Posterior vena cava (tissue), 2 donors: ENCODE measurements at places on chromosomes 1 and 21. TPM values are rescaled to one million over a fixed set of nuclear protein-coding genes. Genes with fewer than 3 reads are reported as not detected.

DNA sequence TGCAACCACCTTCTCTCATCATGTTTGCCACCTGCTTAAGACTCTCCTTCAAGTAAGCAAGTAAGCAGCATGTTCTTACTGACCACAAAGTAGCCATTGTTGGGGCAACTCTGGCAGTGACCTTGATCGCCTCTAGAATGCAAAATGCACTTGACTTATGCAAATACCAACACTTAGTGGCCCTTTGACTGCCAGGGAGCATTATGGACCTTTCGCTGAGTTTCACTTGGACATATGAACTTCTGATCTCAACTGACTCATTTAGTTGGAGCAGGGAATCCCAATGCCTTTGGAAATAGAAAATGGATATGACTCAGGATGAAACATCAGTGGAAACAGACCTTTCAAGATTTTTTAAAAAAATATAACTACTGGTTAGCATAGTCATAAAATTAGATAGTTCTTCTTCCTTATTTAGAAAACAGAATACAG lies 6.1 kb upstream of the PLA2G5 start:
- no peak for DNase-seq

DNA sequence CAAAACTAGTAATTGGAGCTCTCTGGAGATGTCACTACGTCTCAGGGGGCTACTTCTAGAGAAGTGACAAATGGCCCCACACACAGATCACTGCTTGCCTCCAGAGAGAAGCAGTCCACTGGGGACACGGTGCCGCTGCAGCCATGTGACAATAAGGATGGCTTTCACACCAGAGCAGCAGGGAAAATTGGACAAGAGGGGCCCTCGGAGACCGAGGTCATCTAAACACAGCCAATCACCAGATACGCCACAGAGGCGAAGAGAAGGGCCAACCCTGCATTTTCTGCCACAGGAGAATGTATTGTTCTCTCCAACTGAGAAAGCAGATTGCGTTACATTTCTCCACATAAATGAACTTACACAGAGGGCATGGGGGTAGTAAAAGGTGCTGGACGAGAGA lies 51.2 kb upstream of the TIAM1 start:
- DNase-seq, result no peak

DNA sequence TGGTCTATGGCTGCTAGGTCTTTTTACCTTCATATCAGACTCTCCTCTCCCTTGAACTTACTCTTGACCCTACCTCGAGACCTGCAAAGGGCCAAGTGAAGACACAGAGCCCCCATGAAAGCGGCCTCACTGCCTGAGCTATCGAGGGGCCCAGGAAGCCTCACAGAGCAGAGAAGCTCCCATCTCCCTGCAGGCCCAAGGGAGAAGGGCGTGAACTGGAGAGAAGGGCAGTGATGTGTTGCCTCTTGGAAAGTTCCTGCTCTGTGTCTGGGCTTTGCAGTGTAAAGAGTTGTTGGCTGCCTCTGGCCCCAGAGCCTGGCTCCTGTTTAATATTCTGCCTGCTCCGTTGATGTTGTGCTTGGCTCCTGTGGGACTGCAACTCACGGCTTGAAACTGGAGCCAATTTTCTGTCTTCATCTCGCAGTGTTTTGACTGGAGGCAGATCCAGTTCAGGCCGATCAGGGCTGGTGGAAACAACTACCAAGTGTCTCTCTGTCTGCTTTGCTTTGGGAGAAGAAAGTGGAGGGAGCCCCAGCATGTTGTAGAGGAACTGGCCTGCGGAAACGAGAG lies 4.3 kb downstream of the SERTAD4 start:
- peak; percentile 84 for DNase-seq

- no peak for DNase-seq
Measured at GRCh38 chr1:24591781-24592180, 35.9 kb downstream of the NCMAP start.

DNA sequence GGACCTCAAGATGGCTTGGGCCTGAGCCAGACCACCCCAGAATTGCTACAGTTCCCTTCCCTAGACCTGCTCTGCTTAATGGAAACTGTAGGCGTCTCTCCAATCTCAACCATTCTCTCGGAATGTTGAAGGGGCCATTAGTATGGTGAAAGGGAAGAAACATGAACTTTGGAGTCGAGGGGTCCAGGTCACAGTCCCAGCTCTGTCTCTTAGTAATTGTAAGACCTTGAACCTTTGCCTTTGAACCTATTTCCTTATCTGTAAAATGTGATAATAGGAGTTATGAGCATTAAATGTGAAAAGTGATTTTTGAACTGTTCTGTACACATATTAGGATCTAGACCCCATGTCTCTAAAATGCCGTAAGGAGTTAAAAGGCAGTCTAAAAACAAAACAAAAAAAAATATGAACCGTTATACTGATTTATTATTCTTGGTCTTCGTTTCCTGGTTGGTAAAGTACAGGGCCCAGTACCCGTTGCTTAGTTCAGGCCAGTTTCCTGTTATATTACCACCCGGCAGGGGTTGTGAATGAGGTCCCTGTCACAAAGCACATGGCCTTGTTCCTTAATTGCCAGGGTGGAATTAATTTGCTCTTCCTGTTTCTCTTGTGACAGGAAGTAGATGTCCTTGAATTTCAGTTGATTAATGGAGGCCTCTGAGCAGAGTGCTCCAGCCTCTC lies 42.3 kb downstream of the TCEANC2 start:
- no peak for DNase-seq

GRCh38 chr1:75690547-75690946 lies 34.0 kb upstream of the ACADM start:
- no peak for DNase-seq

DNA sequence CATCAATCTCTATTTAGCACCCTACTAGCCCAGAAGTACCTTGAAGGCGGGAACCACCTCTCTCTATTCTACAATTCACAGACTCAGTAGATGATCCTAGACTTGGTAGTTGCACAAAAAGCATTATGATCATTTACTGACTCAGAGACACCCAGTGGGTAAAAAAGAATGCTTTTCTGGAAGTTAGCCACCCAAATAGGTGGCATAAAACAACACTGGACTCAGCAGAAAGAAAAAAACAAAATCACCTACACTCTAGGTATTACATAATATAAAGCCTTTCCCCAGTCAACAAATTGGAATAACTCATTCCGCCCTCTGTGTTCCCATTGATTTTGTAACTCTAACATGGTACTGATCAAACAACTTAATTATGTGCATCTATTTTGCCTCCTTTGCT lies 126.3 kb downstream of the PTPN14 start:
- DNase-seq, result no peak

- DNase-seq, result no peak
Measured at GRCh38 chr1:210259561-210259960, 27.0 kb downstream of the SERTAD4 start.

DNA sequence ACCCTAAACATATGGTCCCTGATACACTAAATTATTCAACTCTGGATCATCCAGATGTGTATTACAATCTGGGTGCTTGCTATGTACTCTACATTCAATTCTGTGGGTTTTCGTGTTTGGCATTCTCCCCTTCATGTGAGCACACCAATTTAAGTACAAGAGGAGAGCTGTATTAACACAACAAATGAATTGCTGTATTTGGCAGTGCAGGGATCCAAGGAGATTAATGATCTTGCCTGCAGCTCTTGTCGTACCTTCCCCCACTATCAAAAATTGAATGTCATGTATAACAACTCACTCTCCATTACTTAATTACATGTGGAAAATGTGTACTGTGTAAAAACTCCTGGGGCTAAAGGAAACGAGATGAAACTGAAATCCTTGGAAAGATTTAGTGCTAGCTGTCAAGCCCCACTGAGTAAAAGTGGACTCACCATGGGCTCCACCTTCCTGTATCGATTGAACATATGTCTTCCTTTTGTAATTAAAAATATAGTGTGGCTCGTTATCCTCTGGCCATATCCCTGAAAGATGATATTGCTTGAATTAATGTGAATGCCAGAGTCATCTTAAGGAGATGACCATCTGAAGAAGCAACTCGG lies 172.2 kb upstream of the L1TD1 start:
- DNase-seq, result no peak

PAPPA2 gene
- 0.38 TPM for total RNA-seq

DNA sequence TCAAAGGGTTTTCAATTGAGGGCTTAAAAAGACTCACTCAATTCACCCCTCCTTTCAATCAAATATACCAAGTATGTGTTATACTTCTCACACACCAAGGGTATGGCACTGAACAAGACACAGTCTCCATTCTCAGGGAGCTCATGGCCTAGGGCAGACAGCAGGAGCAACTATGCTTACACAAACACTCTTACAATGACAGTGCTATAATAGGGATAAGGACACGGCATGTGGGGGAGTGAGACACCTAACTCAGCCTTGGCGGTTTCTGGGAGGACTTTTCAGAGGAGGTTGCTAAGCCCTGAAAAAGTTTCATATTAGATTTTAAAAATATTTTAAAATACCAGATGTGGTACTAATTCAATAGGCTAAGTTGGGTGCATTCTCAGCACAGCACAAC lies 22.7 kb upstream of the SYT6 start:
- no peak for DNase-seq

- DNase-seq, result no peak
Measured at GRCh38 chr1:21899267-21899810, 37.8 kb downstream of the HSPG2 start.

- no peak for DNase-seq
Measured at GRCh38 chr21:29175408-29176134, 45.1 kb downstream of the MAP3K7CL start.

DNA sequence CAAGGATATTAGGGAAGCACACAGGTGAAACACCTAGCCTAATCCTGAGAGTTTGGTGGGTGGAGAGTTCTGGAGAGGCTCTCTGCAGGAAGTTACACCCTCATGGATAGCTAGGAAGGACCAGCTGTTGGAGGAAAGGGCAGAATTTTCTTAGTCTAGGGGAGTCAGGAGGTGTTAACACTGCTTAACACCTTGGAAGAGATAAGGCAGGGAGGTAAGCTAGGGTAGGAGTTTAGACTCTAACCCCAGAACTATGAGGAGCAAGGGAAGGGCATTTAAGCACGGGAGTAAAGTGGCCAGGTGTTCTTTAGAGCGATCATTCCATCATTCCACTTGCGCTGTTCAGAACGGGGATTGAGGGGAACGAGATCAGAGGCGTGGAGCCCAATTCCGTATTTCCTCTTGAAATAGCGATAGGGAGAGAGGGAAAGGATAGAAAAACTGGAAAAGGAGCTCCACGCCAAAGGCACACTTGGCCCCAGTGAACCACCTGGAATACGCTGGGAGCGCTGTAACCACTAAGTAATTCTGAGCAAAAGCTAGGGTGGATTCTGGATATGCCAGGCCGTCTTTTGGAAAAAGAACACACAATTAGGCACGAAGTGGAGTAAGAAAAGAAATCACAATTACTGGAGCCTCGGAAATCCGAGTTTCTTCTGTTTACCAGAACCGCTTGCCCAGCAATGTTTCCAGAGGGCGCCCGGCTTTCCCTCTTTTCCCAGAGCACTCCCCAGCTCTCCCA lies 1.5 kb upstream of the GPR137B start:
- DNase-seq, result no peak

DNA sequence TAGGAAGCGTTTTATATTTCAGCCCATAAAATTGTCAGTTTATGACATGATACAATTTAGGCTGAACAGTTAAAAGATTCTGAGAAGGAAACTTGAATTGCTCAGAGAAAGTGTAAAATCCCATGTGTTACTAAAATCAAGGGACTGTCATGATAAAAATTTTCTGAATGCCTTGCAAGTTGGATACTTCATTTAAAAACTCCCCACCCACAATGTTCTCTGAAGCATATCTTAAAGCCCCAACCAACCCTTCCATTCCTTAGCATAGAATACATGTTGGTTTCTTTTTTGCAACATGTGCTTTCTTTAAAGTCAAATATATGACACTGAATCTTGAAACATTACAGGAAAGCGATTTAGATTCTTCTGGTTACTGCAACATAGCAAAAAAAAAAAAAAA lies 97.4 kb downstream of the MRPL39 start:
- no peak for DNase-seq
